ENCODE measurements at places on chromosomes 1 and 21.

DNA sequence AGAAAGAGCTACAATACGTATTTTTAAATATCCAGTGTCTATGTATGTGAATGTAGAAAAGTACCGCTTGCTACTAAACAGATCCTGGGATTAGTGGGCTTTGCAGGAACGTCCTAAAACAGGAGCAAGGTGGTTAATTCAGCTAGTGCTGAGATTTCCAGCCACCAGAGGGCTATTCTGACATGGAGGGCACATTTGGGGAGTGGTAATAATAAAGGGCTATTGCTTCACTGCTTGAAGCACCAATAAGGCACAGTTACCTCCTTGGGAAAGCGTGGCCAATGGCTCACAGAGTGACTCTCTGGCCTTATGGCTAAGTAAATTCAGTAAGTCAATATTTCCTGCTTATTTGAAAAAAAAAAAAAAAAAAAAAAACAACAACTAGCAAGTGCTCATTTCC is 152.4 kb downstream of the GABPA start:
- no peak for DNase-seq

DNA sequence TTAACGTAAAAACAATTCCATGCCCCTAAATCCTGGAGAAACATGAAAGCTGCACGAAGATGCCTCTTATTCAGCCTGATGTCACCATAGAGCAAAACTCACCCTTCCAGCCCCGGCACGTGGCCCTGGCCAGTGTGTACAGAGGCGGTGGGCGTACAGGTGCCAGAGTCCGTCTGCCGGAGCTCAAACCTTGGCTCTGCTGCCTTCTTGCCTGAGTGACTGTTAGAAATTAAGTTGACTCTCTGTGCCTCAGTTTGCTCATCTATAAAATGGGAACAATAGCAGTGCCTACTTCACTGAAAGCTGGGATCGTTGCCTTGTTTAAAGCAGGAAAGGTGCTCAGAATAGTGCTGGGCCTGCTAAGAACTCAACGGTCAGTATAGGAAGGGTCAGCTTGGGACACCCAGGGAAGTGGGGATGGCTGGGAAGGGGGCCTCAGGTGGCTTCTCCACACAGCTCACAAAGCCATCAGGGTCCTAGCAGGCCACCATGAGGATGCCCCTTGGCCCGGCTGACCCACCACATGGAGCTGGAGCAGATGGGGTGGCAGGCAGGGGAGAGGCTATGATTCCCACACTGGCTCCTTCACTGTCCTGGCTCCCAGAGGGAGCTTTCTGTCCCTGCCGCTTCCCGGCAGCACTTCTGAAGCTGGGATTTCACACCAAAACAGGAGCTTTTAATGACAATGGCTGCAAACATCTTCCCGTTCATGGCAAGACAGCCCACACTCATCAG is 237.2 kb downstream of the NPHP4 start:
- no peak for DNase-seq

DNA sequence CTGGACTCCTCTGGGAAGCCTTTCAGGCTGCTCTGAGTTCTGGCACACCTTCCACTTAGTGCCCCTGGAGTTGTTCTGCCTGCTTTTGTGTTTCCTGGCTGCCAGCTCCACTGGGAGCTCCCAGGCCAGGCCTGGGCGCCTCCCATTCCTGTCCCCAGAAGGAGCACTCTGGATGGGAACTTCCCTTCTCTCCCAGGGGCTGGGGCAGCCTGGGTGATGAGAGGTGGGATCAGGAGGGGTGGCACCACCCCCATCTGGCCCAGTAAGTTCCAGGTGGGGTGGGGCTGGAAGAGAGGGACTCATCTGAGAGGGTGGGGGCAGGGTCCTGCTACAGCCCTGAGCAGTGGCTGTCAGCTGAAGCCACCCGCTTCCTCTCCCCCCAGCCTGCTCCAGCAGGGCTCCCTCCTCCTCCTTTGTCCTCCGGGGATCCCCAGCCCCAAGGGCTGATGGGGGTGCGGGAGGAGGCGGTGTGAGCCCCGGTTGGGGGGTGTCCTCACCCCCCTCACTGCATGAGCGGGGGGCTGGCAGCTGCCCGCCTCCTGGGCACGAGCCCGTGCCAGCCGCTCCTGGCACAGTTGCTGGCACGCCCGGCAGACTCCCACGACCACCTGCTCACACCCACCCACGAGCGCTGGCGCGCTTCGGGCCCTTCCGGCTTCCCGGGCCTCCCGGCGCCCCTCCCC is 4.7 kb downstream of the FOXO6 start:
- peak; percentile 40 for DNase-seq

DNA sequence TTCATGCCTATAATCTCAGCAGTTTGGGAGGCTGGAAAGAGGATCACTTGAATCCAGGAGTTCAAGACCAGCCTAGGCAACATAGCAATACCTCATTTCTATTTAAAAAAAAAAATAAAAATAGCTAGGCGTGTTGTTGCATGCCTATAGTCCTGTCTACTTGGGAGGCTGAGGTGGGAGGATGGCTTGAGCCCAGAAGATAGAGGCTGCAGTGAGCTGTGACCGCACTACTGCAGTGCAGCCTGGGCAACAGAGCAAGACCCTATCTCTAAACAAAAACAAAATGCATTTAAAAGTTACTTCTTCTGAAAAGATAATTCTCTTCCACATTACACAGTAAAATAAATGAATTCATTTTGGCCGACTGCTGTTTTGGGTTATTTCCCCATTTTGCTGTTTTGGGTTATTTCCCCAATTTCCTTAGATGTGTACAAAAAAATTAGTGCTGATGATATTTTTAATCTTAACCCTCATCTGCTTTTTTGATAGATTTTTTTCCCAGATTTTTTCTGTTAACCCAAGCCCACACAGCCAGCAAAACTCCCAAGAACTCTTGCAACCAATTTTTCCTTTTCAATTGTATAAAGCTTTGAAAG is 23.0 kb upstream of the SAMSN1 start:
- no peak for DNase-seq

- DNase-seq: no peak
Observed at GRCh38 chr1:220313576-220313975, 41.3 kb upstream of the RAB3GAP2 start.

GRCh38 chr21:40516335-40516734 is 330.6 kb downstream of the DSCAM start:
- DNase-seq: no peak

GRCh38 chr1:80468356-80468755 is 1332.4 kb upstream of the ADGRL2 start:
- DNase-seq: no peak

DNA sequence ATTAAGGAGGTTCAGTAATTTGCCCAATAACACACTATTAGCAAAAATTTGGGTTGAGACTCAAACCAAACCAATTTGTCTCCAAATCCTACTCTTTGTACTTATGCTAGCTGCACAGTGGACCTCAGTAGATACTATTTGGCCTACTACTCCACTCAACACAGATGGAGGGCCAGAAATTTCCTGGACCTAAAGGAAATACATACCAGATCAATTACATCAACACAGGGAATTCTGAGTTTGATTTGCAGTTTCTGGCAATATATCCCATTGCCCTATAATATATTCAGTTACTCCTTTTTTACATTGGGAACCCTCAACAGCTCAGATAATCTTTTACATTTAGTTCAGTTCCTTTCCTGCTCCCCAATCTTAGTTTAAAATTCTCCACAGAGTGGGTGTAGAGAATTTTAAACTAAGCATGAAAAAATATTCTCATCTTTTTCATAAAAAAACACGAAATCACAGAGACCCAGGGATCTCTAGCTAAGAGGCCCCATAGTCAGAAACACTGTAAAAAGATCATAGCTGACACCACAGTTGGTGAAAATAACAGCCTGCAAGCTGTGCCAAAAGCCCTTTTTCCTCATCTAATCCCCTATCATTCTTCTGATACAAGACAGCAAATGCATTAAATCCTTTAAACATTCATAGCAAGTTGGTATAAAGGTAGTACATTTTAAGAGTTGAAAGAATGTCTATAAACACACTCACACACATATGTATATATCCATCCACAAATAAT is 317.7 kb upstream of the ESRRG start:
- no peak for DNase-seq

DNA sequence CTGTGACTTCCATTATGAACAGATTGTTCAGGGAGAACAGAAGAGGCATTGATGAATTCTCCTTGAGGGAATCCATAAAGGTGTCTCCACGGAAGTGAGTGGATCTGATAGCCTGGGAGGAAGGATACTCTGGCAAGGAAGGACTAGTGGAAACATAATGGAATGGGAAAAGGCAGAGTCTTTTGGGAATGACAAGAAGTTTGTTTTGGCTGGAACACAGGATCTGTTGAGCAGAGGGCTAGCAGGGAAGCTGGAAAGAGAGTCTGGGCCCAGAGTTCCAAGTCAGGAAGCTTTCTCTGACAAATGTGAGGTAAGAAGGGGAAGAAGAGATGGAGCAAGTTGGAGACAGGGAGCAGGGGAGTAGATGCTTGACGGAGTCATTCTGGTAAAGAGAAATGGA is 8.1 kb downstream of the ADAMTS5 start:
- no peak for DNase-seq

DNA sequence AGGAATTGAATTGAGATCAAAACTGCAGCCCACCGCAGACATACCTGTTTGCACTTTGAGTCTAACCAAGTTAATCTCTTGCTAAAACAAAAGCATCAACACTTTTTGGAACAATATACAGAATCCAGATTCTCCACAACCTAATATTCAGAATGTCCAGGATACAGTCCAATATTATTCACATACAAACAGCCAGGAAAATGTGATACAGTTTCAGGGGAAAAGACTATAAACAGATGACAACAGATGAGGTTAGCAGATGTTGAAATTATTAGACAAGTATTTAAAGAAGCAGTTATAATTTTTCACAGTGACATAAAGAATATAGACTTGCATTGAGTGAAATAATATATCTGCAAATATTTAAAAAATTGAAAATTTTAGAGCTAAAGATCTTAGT is 678.1 kb upstream of the CXADR start:
- DNase-seq: no peak

DNA sequence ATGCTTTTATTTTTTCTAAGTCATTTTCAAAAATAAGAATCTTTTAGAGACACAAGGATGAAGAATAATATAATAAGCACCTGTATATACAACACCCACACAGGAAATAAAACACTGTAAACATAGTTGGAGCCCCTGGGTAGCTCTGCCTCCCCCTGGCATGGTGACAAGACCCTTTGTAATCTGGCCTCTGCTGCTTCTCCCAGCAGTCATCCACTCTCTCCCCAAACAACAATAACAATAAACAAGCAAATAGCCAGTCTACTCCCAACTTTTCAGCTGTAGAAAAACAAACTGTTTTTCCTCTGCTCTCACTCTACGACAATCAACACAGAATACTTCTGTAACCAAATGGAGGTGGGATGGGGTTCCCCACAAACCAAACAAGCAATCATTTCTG is 110.1 kb downstream of the CSMD2 start:
- DNase-seq: no peak

GRCh38 chr1:162997499-162998285 is 71.5 kb upstream of the RGS4 start:
- DNase-seq: no peak

- DNase-seq: no peak
Observed at GRCh38 chr1:229947968-229948367, 119.1 kb upstream of the GALNT2 start.

- DNase-seq: no peak
Observed at GRCh38 chr21:27813750-27814149, 846.9 kb upstream of the ADAMTS5 start.

All from bone marrow (tissue), 2 donors.